ENCODE measurements at places on chromosomes 2 and 18.

DNA sequence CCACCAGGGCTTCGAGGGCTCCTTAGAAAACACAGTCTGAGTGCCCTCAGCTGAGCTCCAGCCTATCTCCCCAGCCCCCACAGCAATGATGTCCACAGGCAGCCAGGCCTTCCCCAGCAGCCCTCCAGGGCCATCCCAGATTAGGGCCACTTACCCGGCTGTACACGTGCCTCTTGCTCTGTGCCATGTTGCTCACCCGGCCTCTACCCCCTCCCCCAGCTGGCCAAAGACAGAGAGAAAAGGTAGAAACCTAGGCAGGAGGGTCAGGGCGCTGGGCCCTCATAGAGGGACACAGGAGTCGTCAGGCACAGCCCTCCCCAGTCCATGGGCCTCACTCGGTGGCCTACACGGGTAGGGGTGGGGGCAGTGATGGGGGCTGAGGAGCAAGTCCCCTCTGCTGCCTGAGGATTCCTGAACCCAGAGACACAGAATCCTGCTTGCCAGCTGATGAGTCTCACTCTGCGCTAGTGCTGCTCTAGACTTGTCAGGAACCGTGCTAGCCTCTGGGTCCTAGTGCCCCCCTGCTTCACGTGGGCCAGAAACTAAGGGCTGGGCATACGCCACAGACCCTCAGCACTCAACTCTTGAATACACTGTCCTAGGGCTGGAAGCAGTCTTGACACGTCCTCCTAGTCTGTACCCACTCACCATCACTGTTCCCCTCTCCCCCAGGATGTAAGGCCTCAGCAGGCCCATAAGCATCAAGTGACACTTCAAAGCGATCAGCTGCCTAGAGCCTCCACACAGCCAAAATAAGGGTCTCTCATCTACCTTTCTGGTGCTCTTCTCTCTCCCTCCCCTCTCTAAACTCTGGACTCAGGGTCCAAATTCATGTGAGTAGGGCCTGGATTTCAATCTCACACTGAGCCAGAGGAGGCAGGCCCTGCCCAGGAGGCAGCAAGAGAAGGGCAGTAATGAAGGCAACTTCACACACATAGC is at the start of gene DCTN1:
Gene DCTN1, minus strand, starts transcription at position 461 of the 939 bp plus-strand sequence. Its CDS starts 274 bp downstream, at position 187.
- peak; percentile 87 for DNase-seq

DNA sequence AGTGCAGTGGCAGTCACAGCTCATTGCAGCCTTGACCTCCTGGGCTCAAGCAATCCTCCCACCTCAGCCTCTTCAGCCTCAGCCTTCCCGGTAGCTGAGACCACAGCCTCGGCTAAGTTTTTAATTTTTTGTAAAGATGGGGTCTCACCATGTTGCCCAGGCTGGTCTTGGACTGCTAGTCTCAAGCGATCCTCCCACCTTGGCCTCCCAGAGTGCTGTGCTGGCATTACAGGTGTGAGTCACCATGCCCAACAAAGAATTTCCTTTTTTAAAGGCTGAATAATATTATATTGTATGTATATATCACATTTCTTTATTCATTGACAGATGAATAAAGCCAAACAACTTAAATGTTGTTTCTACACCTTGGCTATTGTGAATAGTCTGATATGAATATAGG is 42.5 kb downstream of the MOB4 start:
- DNase-seq = no peak

GRCh38 chr18:9808295-9809241 is 77.2 kb upstream of the TXNDC2 start:
- DNase-seq = peak; percentile 38

DNA sequence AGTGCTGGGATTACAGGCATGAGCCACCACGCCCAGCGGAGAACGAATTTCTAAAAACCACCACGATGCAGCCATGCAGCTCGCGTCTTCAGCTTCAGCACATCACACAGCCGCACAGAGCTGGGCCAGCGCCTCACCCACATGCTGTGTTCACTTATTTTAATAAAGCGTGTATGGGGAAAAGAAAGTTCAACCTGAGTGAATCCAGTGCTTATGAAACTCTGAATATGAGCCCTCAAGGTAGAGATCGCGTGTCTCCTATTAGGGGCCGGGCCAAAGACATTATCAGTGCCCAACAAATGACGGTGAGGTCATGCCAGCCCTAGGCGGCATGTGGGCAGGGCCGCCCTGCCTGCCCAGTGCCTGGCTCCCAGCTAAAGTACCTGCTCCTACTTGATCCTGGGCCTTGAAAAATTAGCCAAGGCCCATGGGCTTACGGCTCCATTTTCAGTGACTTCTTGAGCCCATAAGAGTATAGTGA is 44.3 kb downstream of the SPRED2 start:
- DNase-seq = no peak

- no peak for DNase-seq
Measured at GRCh38 chr2:127984551-127984950, 43.3 kb downstream of the SAP130 start.
